ENCODE measurements at places on chromosomes 11 and 22.

- DNase-seq, result no peak
Measured at GRCh38 chr22:41028841-41029240, 63.6 kb upstream of the EP300 start.

GRCh38 chr11:67355794-67356386, 2.5 kb upstream of the POLD4 start:
- DNase-seq, result no peak

DNA sequence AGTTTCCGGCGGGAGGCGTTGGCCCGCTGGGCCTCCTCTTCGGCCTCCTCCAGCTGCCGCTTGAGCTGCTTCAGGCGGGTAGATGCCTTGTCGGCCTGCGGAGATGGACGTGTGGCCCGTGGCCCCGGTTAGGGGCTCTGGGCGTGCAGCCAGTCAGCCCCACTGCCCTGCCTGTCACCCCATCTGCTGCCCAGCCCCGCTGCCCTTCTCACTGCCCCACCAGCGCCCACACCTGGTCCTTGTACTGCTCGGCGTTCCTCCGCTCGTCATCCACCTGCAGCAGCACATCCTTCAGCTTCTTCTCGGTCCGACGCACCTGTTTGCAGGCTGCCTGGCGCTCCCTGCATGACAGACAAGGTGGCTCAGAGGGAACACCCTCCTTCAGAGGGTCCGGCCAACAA, 31.2 kb downstream of the APOL1 start:
- peak; percentile 77 for DNase-seq

DNA sequence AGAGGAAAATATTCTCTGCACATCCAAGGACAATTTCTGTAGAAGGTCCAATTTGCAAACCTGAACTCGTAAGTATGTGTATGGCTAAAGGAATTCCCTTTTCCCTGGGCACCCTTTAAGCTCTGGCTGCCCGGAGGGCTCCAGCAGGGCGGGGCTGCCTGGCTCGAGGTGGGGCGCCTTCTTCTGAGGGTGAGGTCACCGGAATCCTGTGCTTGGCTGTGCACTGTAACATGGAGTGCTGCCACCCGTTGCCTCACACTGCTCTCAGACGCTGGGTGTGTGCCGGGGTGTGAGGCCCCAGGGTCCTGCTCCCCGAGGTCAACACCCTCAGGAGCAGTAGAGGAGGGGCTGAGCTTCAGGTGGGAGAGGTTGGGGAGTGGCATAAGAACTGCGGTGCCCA, 61.5 kb downstream of the SYN3 start:
- DNase-seq, result peak; percentile 92

GRCh38 chr11:28887681-28888080, 779.5 kb downstream of the METTL15 start:
- no peak for DNase-seq

- no peak for DNase-seq
Measured at GRCh38 chr11:35090125-35090524, 48.8 kb upstream of the CD44 start.

DNA sequence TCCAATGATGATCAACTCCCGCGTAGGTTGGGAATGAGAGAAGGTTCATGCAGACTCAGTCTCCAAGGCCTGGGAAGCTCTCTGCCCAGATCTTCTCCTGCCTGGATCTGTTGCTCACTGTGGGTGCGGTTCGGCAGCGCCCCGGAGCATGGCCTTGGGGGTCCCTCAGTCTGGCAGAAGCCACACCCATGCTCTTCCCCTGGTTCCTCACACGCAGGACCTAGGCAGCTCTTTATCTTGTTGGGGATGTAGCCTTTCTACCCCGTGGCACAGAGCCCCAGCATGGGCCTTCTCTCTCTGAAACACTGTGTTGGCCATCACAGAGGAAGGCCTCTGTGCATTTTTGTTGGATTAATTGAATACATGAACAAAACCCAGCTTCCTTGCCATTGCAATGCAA, 1461.6 kb downstream of the BRD1 start:
- peak; percentile 45 for DNase-seq

DNA sequence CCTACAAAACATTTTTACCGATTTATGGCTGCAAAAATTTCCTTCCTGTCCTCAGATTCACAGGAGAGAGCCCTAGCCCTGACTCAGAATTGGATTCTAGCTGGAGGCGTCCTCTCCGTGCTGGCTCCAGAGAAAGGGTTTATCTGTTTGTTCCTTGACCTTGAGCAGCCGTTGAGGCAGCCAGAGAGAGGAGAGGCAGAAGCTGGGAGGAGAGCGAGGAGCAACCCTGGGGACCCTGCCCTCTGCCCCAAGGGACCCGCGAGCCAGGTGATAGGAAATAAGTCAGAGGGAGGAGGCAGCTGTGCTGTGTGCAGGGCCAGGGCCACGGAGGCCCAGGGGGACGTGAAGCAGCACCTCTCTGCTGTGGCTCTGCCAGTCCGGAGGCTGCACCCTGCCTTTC, 75.6 kb downstream of the IGLL1 start:
- DNase-seq, result peak; percentile 60

GRCh38 chr11:123580137-123580536, 74.3 kb downstream of the SCN3B start:
- no peak for DNase-seq

GRCh38 chr22:19974268-19974861, 32.7 kb upstream of the TXNRD2 start:
- no peak for DNase-seq

GRCh38 chr22:44489817-44490216, 8.2 kb downstream of the RTL6 start:
- DNase-seq, result no peak

- no peak for DNase-seq
Measured at GRCh38 chr22:48278620-48279460, 1516.4 kb downstream of the TBC1D22A start.

DNA sequence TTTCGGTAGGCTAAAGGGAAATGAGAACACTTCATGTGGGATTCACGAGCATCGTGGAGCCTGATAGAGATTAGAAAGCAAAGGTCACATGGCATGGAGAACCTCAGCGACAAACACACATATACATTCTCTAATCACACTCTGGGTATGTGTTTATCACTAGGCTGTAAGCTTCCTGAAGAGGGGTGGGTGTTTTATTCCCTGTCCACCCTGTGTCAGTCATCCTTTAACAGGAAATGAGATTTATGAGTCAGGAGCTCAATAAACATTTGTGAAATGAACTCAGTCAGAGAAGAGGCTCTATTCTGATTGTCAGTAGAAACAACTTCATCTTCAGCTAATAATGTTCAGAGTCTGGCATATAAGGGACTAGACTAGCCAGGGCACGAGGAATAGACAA, 71.7 kb upstream of the EIF3M start:
- DNase-seq, result no peak

DNA sequence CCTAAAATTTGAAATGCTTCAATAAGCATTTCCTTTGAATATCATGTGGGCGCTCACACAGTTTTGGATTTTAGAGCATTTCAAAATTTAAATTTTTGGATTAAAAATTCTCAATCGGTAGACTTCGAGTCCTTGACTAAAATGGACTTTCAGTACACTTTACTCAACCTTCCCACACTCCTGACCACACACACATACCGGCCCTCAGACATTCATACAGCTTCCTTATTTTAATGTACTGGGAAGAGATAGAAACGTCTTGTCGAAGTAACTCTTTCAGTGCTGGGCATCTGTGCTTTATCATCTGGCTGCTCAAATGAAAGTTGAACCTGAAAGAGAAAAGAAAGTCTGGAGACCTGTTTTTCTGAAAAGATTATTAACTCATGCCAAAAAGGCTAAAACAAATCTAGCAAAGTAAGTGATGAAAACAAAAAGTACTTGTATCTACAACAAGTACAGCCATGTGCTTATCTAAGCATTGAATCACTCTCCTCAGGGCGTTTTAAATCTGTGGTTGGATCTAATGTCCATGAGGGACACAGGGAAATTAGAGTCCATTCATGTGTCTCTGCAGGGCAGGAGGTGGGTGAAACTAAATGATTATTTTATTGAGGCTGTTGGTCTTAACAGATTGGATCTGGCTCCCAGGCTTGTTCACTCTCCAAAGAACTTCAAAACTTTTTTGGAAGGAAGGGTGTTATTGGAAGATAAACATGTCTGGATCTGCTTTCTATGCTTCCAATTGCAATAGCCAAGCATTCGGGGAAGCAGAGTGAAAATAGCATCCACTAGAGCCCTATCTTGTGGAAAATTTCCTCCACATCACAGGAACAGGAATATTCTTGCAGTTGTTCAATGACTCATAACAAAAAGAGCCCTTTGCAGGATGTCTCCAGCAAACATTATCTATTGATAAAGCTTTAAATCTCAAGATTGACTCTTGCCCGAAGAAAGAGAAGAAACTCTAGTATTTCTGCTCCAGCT, 47.0 kb downstream of the CARD18 start:
- DNase-seq, result no peak

DNA sequence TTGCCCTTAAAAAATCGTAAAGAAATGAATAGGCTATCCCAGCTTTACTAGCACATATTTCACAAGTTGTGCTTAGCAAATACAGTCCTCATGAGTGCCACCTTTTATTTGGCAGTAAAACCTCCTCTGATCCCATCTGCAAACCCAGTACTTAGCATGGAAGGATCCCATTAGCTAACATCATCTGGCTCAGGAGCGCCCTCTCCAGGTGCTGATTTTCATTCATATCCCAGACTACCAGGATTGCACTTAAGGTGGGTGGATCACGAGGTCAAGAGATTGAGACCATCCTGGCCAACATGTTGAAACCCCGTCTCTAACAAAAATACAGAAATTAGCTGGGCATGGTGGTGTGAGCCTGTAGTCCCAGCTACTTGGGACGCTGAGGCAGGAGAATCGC, 76.1 kb upstream of the PAX6 start:
- DNase-seq, result no peak

DNA sequence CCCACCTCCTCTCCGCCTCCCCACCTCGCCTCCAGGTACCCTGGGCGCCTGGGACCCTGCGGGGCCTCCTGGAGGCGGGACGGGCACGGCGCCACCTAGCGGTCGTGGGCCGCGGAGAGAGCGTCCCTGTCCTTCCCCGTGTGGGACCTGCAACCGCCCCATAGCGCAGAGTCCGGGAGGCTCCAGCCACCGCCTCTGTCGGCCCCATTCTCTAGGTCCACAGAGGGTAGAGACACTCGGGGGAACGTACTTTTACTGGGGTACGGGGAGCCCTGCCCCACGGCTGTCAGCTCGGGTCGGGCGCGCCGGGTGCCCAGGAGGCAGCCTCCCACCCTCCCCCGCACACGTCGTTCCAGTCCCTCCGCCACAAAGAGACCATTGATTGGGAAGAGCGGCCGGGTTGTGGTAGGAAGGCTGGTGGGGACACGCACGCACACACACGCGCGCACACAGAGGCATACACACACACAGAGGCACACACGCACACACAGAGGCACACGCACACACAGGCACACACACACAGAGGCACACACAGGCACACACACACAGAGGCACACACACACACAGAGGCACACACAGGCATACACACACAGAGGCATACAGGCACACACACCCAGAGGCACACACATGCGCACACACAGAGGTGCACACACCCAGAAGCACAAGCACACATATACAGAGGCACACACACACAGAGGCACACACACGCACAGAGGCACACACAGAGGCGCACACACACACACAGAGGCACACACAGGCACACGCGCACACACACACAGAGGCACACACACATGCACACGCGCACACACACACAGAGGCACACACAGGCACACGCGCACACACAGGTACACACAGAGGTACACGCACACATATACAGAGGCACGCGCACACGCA, 12.6 kb upstream of the NECTIN1 start:
- peak; percentile 88 for DNase-seq

DNA sequence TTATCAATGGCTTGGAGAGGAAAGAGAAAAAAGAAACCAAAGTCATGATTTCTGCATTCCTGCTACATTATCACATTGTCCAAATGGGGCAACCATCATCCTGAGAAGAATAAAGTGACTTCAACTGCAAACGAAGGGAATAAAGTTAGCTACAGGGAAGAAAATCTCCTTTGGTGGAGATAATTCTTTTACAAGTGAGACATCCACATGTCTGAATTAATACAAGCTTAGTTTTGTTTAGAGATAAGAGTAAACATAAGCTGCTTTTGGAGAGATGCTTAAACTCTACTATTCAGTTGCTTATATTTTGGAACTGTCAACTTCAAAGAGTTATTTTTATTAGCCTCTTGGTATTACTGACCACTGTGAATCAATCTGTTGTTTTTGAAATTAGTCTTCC, at the start of gene OR52L1:
Gene OR52L1 (minus strand): TSS at position 101 of the 400 bp plus-strand sequence. CDS start 55 bp downstream, at position 46.
- no peak for DNase-seq

DNA sequence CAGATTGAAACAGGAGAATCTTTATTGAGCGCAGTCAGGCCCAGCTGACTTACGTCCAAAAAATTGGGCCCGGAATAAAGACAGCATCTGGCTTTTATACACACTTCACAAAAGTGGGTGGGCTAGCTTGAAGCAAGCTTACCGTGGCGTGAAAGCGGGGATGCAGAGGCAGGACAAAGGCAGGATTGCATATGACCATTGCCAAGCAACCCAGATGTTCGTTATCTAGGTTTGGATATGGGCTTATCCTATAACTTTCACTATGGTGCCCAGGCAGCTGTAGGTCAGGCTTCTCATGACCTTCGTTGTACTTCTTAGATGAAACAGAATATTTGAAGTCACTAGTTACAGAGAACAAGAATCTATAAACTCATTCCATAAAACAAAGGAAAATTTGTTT, 1575.6 kb upstream of the RAG2 start:
- DNase-seq, result no peak

DNA sequence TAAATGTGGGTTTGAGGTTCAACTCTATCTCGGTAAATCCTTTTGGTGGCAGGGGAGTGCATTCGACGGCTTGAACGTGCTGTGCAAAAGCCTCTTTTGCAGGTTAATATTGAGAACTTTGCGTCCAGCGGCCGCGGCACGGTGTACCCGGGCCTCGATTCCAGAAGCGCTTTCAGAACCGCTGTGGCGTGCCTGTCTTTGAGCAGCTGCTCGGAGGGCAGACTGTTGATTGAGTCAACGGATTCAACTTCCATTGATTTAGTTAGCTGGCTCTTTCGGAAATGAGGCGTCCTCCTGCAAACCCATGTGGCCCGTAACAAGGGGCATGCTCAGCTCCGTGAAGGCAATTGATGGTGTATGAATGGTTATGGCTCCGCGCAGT, 1247.8 kb downstream of the BRD1 start:
- no peak for DNase-seq

GRCh38 chr11:11841116-11841722, 553 bp upstream of the USP47 start:
- DNase-seq, result peak; percentile 82

DNA sequence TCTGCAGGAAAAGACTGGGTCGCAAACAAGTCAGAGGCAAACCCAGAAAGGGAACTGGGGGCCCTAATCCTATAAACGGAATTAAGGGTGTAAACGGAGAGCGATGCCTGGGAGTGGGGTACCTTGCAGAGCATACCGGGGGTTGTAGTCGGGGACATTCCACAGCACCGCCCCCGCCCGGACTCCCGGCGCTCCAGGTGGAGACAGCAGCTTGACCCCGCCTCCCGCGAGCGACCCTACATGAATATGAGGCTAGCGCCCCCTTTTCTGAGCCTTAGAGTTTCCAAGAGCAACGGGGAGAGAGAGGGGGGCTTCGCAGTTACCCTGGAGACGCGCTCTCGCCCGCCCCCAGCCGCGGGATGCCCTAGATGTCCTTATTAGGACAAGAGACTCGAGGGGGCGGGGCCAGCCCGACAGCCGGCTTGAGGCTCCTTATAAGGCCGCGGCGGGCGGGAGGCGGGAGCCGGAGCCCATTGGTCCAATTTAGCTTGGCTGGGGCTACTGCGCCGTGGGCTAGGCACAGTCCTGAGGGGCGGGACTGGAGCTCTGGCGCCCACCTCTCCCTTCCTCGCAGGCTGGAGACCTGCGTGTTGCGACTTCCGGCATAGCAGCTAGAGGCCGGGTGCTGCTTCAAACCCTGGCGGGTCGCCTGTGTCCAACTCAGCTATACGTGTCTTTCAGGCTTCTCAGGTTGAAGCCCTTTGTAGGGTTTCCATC, 980 bp upstream of the MUS81 start:
- DNase-seq, result peak; percentile 100

Measured in posterior vena cava (tissue), 2 donors.